ENCODE measurements at places on chromosomes 16 and 17.

DNA sequence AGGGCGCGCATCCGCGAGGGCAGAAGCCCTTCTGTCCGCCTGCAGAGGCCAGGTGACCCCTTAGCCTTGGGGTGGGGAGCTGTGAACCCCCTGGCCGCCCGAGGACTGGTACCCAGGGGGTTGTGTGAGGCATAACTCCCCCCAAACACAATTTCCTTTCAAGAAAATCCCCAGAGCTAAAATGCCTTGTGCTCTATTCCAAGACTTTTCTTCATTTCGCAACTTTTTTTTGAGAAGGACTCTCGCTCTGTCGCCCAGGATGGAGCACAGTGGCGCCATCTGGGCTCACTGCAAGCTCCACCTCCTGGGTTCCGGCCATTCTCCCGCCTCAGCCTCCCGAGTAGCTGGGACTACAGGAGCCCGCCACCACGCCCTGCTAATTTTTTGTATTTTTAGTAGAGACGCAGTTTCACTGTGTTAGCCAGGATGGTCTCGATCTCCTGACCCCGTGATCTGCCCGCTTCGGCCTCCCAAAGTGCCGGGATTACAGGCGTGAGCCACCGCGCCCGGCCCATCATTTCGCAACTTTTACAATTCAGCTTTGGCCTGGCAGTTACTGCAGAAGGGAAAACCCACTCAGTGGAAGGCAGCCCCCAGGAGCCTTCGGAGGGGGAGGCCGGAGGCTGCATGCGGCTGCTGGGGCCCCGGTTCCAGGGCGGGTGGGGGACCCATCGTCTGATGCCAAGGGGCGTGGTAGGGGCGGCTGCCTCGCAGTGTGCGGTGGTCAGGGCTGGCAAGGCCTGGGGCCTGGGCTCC is 963 bp upstream of the APRT start:
- DNase-seq: peak; percentile 58

DNA sequence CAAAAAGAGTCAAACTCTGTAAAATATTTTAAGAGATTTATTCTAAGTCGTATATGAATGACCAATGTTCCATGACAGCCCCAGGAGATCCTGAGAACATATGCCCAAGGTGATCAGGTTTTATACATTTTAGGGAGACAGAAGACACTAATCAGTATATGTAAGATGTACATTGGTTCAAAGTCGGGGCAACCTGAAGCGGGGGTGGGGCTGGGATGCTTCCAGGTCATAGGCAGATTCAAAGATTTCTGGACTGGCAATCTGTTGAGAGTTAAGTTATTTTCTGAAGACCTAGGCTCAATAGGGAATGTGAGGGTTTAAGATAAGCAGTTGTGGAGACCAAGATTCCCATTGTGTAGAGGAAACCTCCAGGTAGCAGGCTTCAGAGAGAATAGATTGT is 20.4 kb upstream of the DHRS7B start:
- DNase-seq: no peak

DNA sequence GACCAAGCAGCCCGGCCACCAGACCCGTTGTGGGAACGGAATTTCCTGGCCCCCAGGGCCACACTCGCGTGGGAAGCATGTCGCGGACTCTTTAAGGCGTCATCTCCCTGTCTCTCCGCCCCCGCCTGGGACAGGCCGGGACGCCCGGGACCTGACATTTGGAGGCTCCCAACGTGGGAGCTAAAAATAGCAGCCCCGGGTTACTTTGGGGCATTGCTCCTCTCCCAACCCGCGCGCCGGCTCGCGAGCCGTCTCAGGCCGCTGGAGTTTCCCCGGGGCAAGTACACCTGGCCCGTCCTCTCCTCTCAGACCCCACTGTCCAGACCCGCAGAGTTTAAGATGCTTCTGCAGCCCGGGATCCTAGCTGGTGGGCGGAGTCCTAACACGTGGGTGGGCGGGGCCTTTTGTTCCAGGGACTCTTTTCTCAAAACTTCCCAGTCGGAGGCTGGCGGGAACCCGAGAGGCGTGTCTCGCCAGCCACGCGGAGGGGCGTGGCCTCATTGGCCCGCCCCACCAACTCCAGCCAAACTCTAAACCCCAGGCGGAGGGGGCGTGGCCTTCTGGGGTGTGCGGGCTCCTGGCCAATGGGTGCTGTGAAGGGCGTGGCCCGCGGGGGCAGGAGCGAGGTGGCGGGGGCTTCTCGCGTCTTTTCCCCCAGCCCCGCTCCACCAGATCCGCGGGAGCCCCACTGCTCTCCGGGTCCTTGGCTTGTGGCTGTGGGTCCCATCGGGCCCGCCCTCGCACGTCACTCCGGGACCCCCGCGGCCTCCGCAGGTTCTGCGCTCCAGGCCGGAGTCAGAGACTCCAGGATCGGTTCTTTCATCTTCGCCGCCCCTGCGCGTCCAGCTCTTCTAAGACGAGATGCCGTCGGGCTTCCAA is at the start of gene SLC2A4:
Gene SLC2A4, plus strand, starts transcription at position 645 of the 879 bp plus-strand sequence. Its CDS starts 217 bp downstream, at position 862.
- peak; percentile 74 for DNase-seq

- no peak for DNase-seq
Observed at GRCh38 chr16:4917117-4917516, 19.8 kb downstream of the PPL start.

DNA sequence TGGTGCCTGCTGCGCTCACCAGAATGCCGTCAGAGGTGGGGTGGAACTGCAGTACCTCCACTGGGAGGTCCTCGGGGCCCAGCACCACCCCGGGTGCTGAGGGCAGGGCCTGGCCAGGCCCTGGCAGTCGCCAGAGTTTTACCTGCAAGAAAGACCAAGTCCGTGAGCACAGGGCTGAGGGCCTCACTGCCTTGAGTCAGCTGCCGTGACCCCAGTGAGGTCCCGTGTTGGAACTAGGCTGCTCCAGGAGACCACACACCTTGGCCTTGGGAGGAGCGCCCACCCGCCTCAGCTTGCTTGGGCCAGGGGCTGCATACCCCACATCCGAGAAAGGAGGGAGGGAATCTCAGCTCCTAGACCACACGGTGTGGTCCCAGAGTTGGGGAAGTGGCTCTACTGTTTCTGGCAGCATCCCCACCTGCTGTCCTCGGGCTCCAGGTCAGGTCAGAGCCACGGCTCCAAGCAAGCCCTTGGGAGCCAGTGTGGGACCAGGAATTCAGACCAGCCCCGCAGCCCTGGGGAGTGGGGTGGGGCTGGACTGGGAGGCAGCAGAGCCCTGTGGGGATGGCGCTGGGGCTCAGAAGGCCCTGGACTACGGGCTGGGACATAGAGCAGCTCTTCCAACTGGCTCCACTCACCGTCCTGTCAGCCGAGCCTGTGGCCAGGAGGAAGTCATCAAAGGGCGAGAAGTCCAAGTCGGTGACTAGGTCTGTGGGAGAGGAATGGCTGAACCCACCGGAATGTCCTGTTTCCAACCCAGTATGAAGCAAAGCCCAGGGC is 8.7 kb downstream of the CORO7 start:
- DNase-seq: no peak

- DNase-seq: no peak
Observed at GRCh38 chr17:61415374-61416210, 15.9 kb downstream of the TBX2 start.

Data from CD4-positive, alpha-beta T cell (primary cell).